ENCODE measurements at places on chromosomes 7 and 10.

DNA sequence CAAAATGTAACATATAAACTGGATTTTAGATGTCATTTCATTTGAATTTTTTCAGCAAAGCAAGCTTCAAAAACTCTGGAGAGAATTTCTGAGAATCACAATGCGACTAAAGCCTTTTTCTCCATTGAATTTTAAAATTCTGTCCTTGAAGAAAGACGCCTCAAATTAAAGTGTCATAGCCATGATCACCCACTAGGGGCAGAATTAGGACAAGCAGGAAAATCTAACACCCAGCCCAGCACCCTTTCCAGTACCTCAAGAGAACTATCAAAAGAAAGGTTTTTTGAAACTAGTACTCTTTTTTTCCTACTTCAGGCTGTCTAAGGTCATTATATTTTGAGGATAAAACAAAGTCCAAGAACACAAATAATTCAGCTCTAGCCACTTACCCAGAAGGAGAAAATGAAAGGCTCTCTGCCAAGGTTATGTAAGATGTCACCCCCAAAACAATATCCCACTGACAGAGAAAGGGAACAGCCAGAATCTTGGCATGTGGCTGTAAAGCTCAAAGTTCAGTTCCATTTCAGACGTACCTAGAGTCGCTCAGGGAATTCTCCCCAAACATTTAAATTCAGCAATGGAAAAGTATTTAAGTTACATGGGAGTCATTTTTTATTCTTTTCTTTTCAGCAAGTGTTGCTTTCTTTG, 299.4 kb downstream of the SNX13 start:
- no peak for DNase-seq

- DNase-seq: no peak
Measured at GRCh38 chr7:45573661-45574415, at the start of gene ADCY1. Gene ADCY1, plus strand, starts transcription at chr7:45574368. Its CDS starts 176 bp downstream, at chr7:45574544.

DNA sequence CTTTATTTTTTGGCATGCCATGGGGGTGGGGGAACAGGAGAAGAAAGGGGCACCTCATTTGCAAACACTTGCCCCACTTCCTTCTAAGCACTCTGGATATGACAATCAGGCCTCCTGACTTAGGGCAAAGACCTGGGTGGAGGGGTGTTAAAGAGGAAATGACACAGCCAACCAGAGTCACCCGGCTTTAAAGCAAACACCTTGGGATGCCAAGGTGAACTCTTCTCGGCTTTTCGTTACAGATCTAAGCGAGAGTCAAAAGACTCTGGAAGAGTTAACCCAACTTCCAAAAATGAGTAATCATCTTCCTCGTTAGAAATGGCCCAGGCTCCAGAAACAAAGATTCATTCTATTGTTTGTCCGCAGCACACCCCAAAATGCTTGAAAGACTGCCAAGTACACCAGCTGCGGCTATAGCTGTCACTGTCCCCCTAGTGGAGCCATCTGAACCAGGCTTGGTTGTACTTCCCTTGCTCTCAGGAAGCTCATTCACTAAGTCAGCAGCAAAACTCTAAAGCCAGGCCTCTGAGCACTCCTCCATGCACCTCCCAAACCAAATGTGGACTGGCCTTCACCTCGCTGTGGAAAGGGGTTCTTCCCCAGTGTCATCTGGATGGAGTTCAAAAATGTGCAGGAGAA, 24.8 kb downstream of the FAM53B start:
- DNase-seq: no peak

- no peak for DNase-seq
Measured at GRCh38 chr7:1454542-1454941, 4.7 kb downstream of the MICALL2 start.

- DNase-seq: no peak
Measured at GRCh38 chr10:96025566-96025965, 17.8 kb upstream of the CCNJ start.

DNA sequence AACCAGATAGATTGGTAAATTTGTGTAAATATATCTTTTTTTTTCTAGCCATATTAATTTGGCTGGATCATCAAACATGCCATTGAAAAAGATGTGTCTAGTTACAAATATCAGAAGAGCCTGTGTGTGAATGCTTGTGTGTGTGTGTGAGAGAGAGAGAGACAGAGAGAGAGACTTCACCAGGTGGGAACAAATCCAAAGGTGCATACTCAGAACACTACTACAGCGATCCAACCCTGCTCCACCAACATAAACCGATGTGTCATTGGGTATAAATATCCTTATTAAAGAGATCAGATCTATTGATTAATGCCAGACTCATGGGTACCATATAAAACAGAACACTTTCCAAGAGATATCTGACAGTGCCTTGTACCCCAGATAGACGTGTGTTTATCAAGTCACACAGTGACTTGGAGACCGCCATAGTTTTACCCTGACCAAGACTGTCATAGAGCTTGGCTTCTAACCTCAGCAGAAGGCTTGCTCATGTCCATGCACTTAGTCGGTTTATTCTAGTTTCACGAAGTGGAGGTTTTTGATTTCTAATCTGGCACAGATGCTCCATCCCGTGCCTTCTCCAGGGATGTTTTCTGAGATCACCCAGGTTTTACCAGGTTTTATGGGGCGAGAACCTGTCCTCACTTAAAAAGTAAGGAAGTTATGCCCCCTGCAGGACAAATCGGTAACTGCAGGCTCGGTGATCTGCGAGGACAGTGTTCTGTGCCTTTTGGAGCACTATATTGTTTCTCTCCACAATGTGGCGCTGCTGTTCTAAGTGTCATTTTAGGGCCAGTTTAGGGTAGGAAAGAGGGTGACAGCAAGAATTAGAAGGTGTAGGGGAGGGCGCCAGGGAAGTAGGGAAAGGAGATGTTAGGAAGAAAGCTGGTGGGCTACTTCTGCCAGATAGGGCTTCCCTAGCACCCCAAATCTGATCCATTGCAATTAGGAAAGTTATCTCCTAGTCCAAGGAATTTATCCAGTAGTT, 29.3 kb upstream of the WNT8B start:
- peak; percentile 87 for DNase-seq

DNA sequence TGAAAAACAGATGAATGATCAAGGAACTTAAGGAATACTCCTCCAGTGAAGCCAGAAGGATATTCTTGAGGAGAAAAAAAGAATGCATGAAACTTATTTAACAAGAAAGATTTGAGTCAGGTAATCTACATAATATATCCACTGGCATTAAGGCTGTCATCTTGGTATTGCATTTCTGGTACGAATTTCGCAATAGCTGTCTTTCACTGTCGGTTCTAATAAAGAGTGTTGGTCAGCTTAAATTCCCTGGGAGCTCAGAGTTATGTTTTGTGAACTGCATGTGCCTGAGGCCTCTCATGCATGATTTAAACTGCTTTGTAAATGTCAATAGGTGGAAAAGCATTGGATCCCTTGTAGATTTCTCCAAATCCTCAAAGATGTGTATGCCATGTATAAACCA, 565.3 kb upstream of the GALNT17 start:
- no peak for DNase-seq

DNA sequence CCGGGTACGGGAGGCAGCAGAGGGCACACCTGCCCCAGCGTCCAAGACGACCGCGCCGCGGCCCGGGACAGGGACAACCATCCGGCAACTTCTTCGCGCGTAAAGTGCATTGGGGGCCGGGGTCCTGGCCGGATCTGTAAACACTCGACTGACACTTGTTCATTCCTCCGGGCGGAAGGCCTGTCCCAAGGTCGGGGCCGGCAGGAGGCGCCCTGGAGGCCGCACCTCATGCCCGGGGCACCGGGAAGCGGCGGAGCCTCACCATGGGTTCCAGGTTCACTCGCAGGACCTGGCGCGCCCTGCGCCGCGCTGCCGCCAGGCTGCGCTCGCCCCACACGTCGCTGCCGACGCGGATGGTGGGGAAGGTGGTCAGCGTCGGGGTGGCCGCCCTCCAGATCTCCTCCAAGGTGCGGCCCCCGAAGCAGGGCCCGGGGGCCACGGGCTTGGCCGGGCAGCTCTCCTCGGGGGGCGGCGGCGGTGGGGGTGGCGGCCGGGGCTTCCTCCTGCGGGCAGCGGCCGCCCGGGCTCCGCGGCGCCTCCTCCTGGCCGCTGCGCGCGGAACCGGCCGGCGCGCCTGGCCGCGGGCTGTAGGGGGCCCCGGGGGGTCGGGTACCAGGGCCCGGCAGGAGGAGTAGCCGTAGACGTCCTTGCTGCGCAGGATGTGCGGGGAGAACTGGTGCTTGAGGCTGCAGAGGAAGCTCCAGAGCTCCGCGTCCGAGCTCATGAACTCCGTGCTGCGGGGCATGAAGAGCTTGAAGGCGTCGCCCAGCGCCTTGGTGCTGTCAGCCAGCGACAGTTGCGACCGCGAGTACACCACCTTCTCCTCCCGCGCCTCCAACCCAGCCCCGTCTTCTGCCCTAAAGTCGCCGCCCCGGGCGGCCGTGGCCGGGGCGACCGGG, 746 bp downstream of the CCDC71L start:
- DNase-seq: peak; percentile 72

DNA sequence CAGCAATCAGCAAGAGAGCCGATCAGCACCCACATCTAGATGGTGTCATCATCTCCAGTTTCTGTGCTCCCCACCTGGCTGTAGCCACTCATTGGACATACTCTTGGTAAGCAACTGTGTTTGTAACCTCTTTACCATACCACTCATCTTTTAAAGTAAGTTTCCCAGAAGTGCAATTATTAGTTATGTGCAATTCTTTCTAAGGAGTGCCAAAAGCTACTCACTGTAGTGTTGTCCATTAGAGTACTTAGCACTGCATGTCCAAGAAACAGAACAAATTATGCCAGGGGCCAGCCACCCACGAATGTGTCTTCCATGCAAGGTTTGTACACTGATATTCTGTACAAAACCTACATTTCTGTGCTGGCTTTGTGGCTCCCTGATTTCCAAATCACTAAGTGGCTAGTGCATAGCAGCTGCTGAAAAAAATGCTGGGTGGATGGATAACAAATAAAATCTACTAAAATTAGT, 131.9 kb downstream of the SRPK2 start:
- DNase-seq: peak; percentile 63

GRCh38 chr7:155191901-155192478, 105.7 kb upstream of the INSIG1 start:
- no peak for DNase-seq

DNA sequence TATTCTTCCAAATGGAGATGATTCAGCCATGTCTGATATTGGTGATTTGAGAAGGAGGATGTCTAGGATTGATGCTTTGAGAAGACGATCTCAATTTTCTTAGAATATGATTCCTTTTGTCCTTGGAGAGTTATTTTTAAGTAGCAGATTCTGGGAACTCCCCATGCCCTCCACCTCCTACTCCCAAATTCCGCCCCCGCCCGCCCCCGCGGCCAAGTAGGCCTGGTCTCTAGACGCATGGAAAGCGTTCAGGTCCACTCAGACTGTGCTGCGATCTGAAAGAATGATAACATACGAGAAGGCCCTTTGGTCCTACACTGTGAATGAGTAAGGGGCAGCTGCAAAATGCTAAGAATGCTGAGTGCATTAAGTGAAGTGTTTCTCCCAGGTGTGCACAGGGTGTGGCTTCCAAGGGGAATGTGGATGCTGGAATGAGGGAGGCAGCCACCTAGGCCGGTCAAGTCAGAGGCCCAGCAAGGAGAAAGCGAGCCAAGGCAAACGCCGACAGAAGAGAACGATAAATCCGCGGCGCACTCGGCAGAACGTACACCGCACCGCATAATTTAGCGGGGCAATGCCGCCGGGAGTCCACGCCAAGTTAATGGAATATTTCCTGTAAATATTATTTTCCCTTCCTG, 142.3 kb downstream of the PRPF18 start:
- no peak for DNase-seq

GRCh38 chr7:47792521-47793121, 155.6 kb downstream of the PKD1L1 start:
- no peak for DNase-seq

GRCh38 chr10:91191584-91191919, 28.9 kb upstream of the PCGF5 start:
- DNase-seq: no peak

- no peak for DNase-seq
Measured at GRCh38 chr7:109964780-109965179, 1126.1 kb upstream of the LRRN3 start.

DNA sequence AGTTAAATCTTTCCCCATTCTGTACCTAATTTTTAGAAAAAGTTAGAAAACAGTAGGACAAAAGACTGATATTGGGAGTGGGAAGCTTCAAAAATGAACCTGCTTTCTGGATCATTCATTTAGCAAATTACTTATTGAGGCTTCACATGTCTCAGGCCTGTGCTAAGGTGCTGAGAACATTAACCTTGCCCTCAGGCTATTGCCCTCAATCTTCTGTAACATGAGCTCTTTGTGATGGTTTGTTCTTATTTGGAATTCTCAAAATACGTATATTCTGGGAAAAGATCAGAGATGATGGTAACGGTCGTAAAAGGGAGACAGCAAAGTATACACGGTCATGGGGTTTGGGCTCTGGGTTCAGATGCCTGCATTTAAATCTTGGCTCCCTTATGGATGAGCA, 39.5 kb upstream of the PRKG1 start:
- DNase-seq: no peak

- DNase-seq: no peak
Measured at GRCh38 chr7:40918701-40919271, 784.0 kb downstream of the SUGCT start.

GRCh38 chr7:44962483-44963251, 16.1 kb downstream of the MYO1G start:
- no peak for DNase-seq

DNA sequence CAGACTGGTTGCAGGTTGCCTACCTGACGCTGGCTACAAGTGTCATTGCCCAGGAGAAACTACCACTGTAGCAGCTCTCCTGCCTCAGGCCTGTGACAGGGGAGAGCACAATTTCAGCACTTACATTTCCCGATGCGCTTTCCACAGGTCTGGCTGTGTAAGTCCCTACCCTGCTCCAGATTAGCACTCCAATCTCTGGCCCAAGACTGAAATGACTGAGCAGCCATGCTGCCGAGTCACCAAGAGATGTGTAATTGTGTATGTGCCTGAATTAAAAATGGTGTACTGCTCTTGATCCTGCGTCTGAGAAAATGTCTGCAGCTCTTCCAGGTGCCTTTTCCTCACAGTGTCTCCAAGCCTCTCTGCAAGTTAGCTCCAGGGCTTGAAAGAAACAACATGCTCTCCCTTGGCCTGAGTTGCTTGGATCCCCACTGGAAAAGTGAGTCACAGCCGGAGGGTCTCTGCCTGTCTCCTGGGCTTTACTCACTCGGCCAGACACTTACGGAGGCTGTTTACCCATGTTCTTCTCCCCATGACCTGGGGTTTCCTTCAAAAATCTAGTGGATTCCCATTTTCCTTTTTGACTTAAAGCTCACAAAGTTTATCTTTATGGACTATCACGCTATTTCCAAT, 1001.7 kb upstream of the KCND2 start:
- no peak for DNase-seq

DNA sequence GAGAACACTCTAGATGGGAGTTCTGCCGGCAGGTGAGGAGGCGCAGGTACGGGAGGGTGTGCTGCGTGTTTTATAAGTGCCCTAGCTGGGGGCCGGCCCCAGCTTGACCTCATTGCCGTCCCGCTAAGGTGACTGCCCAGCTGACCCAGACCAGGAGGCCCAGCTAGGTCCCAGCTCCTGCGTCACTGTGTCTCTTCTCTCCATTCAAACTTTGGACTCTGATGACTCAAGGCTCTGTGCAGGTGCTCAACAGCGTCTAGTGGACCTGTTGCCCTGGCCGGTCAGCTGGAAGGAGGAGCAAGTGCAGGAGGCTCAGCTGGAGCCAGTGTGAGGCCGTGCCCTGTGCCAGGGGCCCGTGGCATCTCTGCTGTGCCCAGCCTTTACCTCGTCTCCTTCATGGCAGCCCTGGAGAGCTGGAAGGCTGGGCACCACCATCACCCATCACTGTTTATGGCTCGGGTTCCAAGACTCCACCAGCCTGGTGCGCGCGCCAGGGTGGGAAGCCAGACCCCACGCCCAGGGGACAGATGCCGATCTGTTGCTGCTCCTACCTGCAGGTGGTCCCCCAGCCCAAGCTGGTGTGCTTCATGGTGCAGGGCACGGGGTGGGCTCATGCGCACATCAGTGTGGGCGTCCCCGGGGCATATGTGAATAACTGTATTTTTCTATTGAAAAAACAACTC, 14.6 kb downstream of the LHPP start:
- DNase-seq: no peak
